ENCODE measurements at places on chromosomes 6 and 20.
A peak's percentile ranks its signal among the peaks of the same experiment; 100 is the strongest.

DNA sequence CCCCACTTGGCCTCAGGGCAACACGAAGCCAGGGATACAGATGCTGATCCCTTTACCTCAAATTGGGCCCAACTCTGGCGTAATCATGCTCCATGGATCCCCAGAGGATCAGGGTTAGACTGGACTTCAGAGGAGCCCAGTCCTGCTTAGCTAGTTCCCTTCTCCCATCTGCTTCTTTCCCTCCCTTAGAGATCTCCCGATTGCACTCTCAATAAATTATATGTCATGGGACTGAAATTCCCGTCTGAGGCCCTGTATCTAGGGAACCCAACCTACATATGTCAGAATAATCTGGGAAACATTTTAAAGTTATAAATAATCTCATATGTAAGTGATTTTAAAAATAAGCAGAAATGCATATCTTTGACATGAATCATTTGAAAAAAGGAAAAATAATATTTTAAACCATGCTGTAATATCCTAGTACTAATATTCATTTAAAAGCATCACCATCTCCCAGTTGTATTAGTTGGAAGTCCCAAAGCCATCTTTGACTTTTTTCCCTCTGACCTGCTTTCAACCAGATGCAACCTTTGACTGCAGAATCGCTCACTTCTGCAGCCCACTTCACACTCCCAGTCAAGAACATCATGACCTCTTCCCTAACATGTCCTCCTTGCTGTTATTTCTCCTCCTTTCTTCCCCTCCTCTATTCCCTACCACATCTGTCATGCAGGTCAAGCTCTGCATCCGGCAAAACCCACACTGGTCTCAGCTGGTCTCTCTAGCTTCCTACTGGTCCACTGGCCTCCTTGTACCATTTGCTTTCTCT lies 393.6 kb downstream of the BTBD3 start:
- DNase-seq = no peak

GRCh38 chr6:146938266-146938665 lies 266.0 kb upstream of the STXBP5 start:
- no peak for DNase-seq

- DNase-seq = peak; percentile 52
Measured at GRCh38 chr6:13575377-13575775, 975 bp downstream of the SIRT5 start.

DNA sequence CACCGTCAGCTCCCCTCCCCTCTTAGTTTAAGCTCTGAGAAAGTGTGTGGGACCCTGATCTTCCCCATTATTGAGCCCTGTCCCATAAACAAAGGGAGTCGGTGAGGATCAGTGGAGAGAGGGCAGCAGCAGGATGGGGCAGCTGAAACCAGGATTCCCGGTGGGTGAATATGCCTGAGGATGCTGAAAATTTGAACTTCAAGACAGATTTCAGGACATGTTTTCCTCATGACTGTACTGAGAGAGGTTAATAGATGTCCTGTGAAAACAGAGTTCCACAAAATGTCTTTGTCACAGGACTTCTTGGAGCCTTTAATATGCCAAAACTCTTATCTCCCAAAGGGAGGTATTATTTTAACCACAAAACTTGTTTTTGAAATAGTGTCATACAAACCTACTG lies 53.5 kb upstream of the SLC22A16 start:
- DNase-seq = no peak

DNA sequence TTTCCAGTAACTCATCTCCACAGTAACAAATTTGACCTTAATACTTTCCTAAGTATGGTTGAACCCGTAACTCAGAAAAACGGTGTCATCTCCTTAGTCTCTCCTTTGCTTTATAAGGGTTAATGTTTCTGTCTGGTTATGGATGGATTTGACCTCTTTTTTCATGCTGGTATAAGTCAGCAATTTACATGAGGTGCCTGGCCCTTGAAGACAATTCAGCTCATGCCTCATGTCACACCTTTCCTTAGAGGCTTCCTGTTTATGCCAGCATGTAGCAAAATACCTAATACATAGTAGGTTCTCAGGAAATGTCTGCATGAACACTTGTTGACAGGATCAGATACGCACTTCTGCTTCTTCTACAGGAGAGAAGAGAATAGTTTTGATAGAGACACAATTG lies 37.7 kb upstream of the C20orf144 start:
- no peak for DNase-seq

DNA sequence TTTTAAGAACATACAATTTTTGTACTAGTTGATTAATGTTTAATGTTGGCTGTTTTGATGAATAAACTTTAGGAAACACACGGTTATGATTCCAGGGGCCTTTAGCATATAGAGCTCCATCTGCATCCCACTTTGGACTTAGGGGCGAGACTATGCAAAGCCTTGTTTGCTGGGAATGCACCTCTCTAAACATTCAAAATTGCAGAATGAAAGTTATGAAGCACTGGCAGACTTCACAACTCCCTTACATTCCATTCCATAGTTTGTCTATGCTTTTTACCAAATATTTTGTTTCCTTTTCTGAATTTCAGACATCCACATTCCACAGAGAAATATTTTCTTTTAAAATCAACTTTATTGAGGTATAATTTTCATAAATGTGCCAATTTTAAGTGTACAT lies 10.3 kb upstream of the TCP11 start:
- DNase-seq = no peak

DNA sequence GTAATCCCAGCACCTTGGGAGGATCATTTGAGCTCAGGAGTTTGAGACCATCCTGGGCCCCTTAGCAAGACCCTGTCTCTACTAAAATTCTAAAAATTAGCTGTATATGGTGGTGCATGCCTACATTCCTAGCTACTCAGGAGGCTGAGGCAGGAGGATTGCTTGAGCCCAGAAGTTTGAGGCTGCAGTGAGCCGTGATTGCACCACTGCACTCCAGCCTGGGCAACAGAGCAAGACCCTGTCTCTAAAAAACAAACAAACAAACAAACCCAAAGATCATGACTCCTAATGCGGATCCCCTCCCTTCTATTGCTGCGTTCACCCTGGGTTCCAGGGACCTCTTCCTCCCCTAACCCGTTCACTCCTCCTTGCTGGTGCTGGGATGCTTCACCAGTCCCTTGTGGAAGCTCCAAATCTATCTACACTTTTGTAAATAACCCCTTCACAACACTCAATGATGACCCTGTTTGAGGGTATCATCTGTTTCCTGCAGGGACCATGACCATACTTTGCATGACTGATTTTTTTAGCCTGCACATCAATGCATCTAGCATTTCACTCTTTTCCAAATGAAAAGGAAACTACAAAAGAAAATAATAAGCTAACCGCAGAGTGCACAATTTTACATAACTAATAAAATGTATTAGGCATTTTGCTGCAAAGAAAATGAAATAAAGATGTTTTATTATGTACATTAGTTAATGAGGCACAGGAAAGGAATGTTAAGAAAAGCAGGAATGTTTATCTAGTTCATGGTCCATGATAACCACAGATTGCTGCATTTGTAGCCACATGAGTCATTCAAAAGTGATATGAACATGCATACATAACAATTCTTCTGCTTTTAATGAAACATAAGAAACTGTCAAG lies 30.5 kb upstream of the IPCEF1 start:
- no peak for DNase-seq

GRCh38 chr6:167141667-167142432 lies 15.9 kb downstream of the GPR31 start:
- DNase-seq = peak; percentile 24

- no peak for DNase-seq
Measured at GRCh38 chr20:41261260-41261659, 56.3 kb downstream of the ZHX3 start.

DNA sequence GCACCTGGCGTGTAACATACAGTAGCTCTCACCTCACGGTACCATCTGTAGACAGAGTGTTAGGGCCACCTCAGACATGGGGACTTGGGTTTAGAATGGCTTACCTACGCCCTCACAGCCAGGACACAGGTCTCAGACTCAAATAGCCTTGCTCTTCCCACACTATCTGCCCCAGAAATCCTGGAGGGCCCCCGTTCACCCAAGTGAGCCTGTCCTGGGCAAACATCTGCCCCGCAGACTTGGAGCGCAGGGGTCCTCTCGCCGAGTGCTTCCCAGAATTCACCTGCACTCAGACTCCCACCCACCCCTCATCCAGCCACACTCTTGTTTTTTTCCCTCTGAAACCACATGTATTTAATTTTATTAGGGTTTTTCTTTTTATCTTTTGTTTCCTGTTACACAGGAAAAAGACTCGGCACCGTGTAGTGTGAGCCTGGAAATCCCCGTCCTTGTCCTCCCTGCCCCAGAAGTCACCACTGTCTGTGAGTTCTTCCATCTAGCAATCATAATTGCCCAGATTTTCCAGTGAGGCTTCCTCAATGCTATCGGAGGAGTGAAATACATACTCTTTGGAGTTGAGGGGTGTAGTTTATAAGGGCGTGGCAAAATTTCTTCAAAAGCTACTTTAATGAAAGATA lies 17.1 kb upstream of the MAP1LC3A start:
- no peak for DNase-seq

DNA sequence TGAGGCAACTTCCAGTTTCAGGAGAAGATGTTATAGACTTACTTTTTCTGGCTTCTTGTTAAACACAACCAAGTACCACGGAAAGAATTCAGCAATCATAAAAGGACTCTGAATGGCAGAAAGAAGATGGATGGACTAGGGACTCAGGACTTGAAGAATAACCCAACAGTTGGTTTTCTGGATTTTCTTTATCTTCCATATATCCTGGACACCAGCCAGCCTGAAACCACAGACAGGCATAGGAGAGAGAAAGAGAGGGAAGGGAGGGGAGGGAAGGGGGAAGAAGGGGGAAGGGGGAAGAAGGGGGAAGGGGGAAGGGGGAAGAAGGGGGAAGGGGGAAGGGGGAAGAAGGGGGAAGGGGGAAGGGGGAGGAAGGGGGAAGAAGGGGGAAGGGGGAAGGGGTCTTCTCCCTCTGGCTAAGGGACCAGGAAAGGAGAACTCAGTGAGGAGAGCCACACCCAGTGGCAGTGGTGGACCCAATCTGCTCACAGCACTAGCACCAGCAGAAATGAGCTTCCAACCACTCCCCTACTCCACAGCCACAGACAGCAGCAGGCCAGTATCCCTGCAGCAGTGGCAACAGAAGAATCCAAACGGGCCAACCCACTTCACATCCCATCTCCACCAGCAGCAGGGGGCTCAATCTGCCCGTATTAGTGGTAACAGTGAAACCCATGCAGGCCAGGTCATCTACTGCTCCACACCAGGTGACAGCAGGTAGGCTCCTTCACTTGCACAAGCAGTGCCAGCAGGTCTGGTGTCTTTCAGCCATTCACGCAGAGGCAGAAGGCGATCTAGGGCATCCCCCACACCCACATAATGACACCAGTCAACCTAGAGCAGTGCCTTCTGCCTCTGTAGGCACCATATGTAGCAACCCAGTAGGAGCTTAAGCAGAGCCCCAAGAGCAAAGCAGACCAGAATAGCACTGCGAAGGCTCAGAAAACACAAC lies 78.6 kb downstream of the TRMT6 start:
- DNase-seq = no peak

GRCh38 chr6:124577734-124578281 lies 384.4 kb upstream of the RNF217 start:
- DNase-seq = no peak

- DNase-seq = no peak
Measured at GRCh38 chr6:154602296-154602695, 91.8 kb upstream of the CNKSR3 start.

DNA sequence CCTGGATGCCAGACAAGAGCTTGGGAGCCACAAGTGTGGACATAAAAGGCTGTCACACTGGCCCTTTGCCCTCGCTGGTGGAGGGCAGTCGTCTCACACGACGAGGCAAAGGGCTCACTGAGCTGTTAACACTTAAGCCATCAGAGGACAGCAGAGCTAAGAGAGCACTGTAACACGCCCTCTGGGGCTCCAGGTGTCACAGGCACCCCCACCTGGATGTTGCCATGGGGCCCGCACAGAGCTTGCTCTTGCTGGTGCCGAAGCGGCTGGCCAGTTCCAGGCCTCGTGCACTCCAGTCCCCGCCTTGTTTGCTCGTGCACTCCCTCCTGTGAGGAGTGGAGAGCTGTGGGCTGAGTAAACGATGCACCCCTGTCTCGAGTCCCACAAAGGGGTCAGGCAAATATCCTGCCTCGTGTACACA lies 37.4 kb downstream of the SLC35D3 start:
- DNase-seq = no peak
